ENCODE measurements at places on chromosomes 2 and 18.

GRCh38 chr18:80250740-80251364, 3.5 kb upstream of the PARD6G start:
- no peak for DNase-seq

- DNase-seq: no peak
Observed at GRCh38 chr18:59907660-59908059, 7.9 kb downstream of the PMAIP1 start.

- no peak for DNase-seq
Observed at GRCh38 chr18:10217211-10217610, 237.2 kb upstream of the APCDD1 start.

DNA sequence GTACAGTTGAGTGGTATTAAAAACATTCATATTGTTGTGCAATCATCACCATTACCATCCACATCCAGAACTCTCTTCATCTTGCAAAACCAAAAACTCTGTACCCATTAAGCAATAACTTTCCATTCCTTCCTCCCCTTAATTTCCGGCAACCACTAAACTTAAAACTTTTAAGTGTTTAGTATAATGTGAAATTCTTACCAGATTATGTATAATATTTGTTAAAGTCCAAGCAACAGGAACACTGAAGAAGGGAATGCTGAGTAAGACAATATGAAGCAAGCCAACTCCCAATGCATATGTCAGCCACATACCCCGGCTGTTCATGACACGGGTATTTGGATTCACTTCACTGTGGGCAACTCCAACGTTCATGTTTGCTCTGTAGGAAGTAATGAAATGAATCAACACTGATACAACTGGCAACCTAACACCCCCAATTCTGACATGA, 1.9 kb downstream of the ORMDL1 start:
- DNase-seq: no peak

GRCh38 chr2:133791191-133791590, 222.9 kb upstream of the NCKAP5 start:
- no peak for DNase-seq

- DNase-seq: peak; percentile 40
Observed at GRCh38 chr2:83851066-83851465, 608.0 kb downstream of the SUCLG1 start.

- DNase-seq: no peak
Observed at GRCh38 chr2:157321466-157321865, 4.2 kb downstream of the ERMN start.

DNA sequence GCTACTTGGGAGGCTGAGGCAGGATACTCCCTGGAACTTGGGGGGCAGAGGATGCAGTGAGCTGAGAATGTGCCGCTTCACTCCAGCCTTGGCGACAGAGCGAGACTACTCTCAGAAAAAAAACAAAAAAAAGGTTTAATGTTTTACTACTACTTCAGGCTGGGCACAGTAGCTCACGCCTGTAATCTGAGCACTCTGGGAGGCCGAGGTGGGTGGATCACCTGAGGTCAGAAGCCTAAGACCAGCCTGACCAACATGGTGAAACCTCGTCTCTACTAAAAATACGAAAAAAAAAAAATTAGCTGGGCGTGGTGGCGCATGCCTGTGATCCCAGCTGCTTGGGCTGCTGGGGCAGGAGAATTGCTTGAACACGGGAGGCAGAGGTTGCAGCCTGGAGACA, 75.7 kb upstream of the ATIC start:
- DNase-seq: no peak

DNA sequence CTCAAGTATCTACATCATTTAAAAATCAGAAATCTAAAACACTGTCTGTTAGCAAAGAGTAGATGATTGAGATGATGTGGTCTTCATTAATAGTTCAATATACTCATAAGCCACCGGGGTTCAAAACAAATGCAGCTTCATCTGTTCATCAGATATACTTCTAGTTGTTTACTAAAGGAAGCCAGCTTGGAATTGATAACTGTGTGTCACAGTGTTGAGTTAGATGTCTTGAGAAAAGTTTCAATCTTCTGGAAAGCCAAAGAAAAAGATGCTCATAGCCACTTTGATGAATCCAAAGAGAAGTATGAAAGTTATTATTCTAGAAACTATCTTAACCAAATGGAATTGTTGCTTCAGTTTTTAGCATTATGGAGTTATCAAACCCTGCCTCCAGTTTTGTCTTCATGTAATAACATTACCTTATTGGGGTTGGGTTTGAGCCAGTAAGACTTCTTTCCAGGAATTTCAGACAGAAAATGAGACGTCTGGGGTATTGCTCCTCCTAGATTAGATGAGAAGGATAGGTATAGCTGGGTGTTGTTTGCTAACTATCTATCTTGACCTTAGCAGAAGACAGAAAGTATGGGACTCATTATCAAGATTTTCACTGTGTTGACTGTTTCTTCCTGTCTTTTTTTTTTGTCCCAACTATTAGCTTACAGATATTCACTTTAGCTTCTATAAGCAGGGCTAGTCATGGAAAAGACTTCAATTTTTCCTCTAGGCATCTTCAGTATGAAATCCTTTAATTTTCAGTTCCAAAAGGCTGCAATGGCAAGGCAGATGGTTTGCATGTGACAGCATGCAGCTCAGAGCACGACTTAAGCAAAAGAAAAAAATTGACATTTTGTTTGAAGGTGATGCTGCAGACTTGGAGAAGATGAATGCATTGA, 66.5 kb downstream of the LNPK start:
- no peak for DNase-seq

- DNase-seq: no peak
Observed at GRCh38 chr2:47119001-47119400, 36.1 kb downstream of the STPG4 start.

DNA sequence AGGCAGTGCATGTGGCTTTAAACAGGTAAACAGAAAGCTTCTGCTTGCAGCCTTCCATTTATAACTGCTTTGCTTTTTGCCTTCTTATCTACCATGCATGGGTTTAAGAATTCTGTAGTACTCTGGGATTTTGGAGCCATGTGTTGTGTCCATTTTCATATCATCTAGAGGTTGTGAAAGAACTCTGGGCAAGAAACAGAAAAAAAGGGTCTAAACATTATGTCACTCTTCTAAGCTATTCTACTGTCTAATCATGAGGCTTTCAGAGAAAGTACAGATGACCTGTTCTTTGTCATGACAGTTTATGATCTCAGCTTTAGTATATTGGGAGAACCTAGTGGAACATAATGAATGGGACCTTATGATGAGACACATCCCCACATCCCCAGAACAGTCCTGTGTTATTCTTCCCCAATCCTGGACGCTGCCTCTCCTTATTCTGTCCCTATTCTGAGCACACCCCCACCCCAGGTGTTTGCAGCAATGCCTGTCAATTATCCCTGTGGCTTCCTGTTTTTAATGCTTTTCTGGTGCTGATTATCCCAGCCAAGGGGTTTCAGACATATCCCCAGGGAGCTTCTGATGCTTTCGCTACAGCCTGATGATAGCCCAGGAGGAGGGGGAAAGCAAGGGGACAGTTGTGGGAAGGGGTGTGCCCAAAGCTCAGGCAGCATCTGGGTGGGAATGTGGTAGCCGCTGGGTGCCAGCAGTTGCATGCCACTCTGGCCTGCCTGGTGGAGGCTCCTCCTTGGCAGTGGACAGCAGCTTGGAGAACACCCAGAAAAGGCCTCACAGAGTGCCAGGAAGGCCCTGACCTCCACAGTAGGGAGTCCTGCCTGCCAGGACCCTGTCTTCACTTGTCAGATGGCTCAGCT, 169.5 kb upstream of the MAP3K20 start:
- DNase-seq: no peak

GRCh38 chr2:21633466-21633865, 509.7 kb downstream of the TDRD15 start:
- no peak for DNase-seq

DNA sequence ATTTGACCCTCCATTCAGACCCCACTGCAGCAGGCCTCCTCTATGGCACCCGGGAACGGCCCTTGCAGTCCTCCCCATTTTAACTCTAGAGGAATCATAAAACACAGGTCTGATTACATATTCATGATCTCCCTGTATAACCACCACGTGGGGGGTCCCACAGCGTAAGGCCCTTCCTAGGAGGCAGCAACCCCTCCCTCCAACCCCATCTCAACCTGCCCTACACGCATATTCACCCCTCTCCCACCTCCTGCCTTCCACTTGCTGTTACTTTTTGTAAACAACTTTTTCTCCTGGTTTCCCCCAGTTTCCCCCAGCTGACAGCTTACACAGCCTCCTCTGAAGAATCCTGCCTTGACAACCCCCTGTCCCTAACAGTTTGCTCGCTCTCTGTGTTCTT, 85.1 kb upstream of the FOXI3 start:
- no peak for DNase-seq

GRCh38 chr2:20542746-20543468, 96.0 kb downstream of the RHOB start:
- no peak for DNase-seq

- DNase-seq: no peak
Observed at GRCh38 chr18:28974504-28974903, 797.6 kb upstream of the CDH2 start.

DNA sequence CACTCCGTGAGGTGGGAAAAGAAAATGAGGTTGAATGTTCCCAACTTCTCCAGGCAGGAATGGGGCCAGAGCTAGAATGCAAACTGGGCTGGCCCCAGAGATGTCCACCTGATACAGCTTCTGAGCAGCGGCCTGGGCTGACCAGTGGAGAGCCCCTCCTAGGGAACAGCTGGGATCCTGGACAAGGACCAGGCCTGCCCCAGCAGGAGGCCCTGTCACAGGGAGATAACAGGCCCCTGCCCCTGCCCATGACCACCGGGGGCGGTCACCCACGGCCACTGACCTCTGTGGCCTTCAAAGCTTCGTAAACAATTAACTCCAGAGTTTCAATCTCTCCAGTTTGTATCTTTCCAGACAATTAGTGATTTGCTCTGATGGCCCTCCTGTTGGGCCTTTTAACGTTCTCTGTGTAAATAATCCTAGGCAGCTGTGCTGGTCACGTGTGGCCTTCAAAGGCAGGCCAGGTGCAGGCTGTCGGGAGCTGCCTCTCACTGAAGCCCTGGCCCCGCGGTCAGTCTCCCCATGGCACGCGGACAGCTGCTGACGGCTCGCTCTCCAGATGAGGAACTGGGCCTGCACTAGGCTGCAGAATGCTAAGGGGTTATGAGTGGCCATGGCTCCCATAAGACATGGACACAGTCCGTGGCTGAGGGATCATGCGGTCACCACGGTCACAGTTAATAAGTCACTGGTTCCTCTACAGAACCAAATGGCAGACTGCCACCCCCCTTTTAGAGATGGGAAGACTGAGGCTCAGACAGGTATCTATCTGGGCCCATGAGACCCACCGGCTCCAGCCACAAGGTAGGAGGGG, 9.2 kb downstream of the HS6ST1 start:
- no peak for DNase-seq

- no peak for DNase-seq
Observed at GRCh38 chr18:55706898-55707297, 118.9 kb upstream of the TCF4 start.

DNA sequence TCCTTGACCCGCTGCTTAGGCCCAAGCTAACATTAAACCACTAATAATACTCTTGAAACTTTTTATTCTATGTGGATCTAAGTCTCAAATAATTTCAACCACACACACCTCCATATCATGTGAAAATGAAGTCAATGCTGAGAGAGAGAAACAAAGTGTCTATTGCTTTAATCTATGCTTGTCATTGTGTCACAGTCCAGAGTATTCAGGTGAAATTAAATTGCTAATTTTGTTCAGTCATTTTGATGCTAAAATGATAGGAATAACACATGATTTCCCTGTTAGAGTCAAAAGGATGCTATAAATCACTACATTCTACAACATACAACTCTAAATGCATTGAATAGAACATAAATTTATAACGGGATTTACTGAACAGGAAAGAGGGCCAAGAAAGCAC, 195.4 kb downstream of the ERBB4 start:
- no peak for DNase-seq

DNA sequence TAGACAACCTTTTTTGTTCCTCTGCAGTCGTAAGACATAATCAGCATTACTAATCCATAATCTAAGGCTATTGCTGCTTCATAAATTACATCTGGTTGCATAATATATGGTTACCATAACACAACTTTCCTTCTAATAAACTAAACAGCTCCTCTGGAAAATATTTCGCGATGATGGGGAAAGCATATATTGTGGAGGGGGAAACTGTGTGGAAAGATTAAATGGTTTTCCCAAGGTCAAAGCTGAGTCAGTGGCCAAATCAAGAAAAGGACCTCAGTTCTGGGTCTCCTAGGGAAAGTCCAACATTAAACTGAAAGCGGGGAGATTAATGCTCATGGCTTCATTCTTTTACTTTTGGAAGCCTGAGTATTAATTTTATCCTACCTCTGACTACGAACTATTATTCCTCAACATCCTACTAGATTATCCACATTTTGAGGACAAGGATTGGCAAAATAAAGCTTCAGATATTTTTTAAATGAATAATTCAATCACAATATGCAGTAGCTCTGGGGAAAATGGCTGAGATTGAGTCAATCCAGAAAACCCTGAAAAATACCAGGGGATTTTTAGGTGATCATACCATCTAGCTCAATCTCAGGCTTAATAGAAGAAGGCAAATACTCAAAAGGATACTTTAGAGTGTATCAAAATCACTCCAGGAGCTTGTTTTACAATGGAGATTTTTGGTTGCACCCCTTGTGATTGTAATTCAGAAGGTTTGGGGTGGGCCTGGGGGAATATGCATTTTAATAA, 33.8 kb upstream of the STK17B start:
- DNase-seq: no peak

DNA sequence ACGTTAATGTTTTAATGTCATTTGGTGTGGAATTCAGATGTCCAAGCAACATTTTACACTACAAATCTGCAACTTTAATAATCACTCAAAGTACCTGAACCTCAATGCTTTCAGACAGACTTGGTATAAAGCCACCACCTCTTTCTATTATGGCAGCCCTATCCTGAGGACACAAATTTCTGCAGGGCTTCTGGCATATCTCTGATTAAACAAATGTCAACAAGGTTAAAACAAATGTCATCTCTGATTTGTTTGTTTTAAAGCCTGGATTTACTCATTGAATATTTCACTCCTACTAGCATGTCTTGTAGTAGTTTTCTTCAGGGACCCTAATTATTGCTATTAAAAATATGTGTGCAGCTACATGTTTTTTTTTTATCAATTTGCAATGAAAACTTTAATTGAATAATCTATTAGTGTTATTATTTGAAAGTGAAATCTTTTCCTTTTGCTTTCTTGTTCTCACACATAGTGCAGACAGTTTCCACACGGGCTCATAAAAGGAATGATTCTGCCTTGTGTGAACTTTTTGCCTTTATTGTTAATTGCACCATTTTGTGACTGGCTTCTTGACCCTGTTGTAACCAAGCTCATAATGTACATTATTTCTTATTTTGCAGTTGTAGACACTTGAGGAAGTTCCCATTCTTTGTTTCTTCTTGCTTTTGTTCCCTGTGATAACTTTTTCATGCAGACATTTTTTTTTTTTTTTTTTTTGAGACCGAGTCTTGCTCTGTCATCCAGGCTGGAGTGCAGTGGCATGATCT, 30.1 kb downstream of the IL37 start:
- no peak for DNase-seq

Data from breast epithelium (tissue), 4 donors.